ENCODE measurements at places on chromosomes 7 and 10.

DNA sequence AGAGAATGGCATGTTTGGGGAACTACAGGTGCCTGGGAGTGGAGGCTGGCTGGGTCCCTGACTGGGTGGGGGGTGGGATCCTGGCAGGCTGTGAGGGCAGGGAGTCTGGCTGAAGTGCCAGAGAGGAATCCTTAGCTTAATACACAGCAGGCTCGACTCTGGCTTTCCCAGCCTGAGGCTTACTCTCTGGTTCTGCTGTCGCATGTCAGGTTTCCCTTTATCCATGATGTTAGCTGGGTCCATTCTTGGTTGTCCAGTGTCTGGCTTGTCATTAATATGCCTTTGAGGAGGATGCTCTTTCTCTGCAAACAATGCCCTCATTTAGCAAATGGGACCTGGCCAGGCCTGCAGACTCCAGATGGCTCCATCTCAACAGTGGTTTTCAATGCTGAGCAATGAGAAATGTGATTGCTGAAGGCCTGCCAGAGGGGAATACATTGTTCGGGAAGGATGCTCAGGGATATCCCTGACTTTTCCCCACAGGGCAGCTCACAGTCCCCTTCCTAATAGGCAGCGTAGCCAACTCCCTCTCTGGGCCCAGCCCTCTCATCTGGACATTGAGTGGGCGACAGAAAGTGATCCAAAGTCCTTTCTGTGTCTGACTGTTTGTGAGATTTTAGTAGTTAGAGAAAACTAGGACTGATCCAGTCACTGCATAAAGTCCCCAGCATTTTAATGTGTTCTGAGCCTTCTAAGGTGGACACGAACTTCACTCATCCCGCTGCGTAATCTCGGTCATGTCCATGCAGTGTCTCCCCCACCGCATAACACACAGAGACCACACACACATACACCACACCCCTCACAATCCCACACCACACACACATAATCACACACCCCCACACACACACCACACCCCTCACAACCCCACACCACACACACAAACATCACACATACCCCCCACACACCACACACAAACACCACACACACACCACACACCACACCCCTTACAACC is 124.9 kb downstream of the ANLN start:
- no peak for DNase-seq

GRCh38 chr7:117950601-117951260 is 77.5 kb upstream of the CTTNBP2 start:
- DNase-seq, result no peak

DNA sequence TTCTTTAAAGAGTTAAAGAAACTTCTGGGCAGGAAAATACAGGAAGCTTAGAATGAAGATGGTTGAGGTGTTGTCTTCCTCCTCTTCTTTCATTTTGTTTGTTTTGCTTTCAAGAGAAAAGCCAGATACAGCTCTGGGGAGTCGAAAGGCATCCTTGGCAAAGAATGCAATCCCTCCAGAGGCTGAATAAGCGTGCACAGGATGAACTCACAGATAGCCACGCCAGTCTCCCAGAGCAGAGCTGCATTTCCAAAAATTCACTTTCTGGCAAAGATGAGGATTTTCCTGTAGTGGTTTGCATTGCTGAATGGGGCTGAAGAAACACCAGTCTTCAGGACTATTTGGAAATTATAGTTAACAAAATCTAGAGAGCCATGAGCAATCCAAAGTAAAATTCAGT is 336.4 kb downstream of the NRG3 start:
- DNase-seq, result no peak

GRCh38 chr7:147196481-147196880 is 1079.9 kb downstream of the CNTNAP2 start:
- no peak for DNase-seq

DNA sequence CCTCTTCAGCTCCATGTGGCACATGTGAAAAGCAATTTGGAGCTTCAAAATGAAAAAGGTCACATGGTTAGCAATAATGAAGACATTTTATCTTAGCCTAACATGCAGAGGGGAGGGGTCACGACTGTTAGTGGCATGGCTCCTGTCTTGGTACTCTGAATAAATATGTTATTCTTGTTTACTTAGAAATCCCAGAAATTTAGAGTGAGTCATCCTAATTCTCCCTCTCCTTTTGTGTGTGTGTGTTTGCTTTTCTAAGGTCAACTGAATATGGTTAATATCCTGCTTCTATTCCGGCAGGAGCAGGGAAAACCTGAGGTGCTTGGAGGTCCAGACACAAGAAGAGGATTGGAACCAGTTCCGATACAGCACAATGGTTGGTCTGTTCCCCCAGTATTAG is 17.6 kb downstream of the BCCIP start:
- DNase-seq, result no peak

GRCh38 chr7:69657331-69657730 is 59.1 kb downstream of the AUTS2 start:
- no peak for DNase-seq

GRCh38 chr10:8639486-8640185 is 585.1 kb downstream of the GATA3 start:
- DNase-seq, result no peak

GRCh38 chr7:152574892-152575548 is 100.9 kb downstream of the XRCC2 start:
- no peak for DNase-seq

GRCh38 chr10:30062582-30062981 is 3.2 kb upstream of the JCAD start:
- DNase-seq, result no peak

- no peak for DNase-seq
Observed at GRCh38 chr7:33137103-33137502, 7.7 kb downstream of the BBS9 start.

DNA sequence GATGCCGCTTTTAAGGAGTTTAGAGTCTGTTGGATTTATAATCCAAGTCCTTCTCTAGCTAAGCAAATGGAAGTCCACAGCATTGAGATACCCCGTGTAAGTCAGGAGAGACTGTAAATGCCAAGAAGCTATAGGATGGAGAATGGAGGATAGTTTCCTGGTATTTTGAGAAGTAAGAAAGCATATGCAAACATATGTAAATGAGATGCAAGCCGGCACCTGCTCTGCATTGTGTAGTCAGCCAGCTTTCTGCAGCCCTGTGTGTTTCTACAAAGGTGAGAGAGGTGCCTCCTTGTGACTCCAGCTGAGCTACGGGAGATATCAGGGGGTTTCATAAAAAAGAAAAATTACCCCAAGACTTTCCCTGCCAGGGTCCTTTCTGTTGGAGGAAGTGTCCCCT is 176.3 kb downstream of the RPS24 start:
- no peak for DNase-seq

DNA sequence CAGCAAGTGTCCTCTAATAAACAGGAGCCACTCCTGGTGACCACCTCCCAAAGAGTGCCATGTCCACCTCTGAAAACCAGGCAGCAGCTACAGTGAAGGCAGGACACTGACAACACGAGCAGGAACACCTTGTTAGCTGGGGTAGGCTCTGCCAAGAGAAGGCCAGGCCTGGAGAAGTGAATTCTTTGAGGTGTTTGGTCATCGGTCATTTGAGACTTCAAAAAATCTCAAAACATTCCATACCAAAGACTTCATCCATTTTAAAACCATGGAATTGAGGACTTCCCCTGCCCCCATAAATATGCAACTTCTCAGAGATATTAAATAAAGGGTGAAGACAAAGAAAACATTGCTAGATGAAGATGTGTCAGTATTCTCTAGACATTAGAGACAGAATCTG is 28.4 kb upstream of the OPALIN start:
- DNase-seq, result no peak

- DNase-seq, result peak; percentile 60
Observed at GRCh38 chr7:97871659-97872024, 566 bp downstream of the ASNS start.

GRCh38 chr7:143171697-143172096 is 11.5 kb upstream of the TAS2R39 start:
- no peak for DNase-seq

GRCh38 chr10:75889051-75889450 is 457.6 kb downstream of the LRMDA start:
- DNase-seq, result no peak

- DNase-seq, result peak; percentile 58
Observed at GRCh38 chr7:113015034-113015645, 71.5 kb downstream of the GPR85 start.

DNA sequence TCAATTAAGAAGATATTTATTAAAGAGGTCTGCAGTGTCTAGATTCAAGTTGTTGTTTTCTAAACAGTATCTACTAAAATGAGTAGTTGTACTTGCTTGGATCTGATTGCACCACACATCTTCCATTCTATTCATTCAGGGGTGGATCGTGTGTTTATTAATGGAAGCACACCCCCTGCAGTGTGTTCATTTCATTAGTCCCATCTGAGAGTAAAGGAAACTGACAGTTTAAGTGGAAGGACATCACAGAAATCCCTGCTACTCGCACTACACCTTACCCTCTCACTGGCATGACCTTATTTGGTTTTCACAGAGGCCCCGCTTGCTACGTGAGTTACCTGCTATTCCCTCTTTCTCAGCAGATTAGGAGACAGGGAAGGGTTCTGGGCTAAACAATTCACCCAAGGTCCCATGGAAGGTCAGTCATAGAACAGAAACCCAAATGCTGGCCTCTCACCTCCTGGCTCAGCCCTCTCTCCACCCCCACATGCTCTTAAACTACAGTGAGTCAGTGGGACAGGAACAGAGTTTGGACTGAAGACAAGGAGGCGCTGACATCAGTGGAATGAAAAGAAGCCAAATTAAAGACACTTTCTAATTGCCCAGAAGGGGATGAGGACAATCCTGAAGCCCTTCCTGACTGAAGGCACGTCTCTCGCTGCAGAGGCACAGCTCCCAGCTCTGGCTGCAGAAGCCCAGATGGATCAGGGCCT is 369.2 kb upstream of the NRP1 start:
- no peak for DNase-seq

GRCh38 chr7:49174396-49174795 is 250.0 kb downstream of the CDC14C start:
- no peak for DNase-seq

- no peak for DNase-seq
Observed at GRCh38 chr7:83456413-83456812, 192.5 kb downstream of the SEMA3E start.

DNA sequence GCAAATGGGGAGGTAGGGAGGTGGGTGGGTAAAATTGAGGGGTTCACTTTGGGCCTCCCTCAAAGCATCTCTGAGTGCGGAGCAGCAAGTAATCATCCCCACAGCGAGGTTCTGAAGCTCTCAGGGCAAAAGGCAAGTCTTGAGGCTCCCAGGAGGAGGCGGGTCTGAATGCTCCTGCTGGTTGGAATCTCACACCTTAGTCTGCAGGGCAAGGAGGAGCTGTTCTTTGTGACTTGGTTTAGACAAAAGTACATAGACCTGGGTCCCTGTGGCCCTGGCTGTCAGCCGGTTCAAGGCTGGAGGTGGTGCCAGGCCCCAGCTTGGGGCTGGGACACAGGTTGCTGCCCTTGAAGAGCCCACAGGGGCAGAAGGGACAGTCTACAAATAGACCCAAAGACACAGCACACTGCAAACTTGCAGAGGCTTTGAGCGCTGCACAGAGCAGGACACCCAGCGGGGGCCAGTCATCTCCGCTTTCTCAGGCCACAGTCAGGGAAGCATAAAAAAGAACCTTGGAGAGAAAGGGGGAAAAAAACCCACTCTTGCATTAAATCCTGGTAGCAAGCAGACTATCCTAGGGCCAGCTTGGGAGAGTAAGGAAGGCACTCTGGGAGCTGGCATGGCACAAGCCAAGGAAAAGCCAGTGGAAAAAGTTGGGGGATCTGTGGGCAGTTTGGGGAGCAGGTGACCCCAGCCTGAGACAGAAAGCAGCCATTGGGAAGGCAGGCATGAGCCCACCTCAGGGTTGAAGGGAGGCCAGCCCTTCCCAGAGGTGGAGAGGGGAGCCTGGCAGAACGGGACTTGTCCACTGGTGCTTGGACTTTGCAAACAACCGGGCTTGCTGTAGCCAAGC is 926 bp upstream of the C10orf71 start:
- no peak for DNase-seq

- no peak for DNase-seq
Observed at GRCh38 chr7:111083413-111083812, 7.5 kb upstream of the LRRN3 start.

- DNase-seq, result no peak
Observed at GRCh38 chr7:47320296-47320695, 261.6 kb downstream of the TNS3 start.

DNA sequence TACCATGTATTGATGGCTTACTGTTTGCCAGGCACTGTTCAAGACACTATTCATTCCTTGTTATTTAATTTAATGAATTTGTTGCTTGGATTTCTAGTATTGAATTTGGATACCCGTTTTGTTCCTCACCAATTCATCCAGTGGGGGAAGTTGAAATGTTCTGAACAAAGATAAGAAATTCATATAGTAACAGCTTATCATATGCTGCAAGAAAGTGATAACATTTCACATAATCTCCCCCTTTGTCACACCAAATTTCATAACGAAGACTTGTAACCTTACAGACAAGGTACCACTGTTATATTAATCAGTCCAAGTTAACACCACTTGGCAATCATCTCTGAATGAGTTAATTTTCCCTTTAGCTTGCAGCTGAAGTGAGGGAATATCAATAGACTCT is 42.1 kb downstream of the SCIN start:
- DNase-seq, result no peak

- DNase-seq, result no peak
Observed at GRCh38 chr10:17062955-17063484, 66.6 kb downstream of the CUBN start.

DNA sequence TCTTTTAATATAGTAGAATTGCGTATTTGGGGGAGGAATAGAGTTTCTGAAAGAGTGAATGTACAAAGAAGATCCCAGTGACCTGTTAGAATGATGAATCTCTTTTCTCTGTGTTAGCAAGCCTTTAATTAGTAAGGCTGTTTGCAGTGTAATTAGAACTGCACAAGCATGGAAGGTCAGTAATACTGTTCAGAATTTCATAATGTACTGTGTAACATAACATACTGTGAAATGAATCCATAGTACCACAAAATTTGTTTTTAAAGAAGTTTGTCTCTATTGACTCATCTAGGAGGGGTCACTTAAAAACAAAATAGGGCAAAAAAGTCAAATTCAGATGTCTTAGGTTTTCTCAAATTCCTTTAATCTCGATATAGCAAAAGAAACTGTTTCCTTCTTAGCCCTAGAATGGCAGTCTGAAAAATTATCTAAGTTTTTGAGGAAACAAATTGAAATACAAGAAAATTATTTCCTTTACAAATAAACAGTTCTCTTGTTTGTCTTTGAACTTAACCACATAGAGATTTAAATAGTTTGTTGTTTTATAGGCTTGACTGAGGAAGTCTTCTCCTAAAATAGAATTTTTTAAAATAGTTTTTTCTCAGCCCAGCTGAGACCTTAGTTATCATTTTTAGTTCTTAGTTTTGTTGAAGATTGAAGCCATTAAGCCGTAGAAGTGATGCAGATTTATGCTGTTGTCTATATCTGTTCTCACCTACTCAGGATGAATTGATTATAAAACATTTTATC is 12.5 kb downstream of the ADK start:
- DNase-seq, result no peak

GRCh38 chr7:129227646-129228578 is 3.1 kb downstream of the AHCYL2 start:
- no peak for DNase-seq
